Effector memory CD4-positive, alpha-beta T cell (primary cell): ENCODE measurements at places on chromosomes 2 and 18.

DNA sequence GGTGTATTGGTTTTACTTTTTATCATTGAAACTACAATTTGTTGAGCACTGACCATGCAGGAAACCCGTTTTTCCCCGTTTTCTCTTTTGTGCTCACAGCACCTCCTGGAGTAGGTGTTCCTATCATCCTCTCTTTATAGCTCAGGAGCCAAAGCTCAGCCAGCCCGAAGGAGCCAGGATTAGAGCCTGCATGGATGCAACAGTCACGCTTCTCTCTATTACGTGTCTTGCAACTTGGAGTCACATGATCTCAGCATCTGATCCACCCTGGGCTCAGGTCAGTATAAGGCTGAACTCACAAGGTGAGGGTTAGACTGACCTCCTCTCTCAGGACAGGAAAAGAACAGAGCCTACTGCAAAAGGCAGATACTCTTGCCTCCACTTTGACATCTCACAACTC is 150.5 kb downstream of the MBP start:
- no peak for DNase-seq

DNA sequence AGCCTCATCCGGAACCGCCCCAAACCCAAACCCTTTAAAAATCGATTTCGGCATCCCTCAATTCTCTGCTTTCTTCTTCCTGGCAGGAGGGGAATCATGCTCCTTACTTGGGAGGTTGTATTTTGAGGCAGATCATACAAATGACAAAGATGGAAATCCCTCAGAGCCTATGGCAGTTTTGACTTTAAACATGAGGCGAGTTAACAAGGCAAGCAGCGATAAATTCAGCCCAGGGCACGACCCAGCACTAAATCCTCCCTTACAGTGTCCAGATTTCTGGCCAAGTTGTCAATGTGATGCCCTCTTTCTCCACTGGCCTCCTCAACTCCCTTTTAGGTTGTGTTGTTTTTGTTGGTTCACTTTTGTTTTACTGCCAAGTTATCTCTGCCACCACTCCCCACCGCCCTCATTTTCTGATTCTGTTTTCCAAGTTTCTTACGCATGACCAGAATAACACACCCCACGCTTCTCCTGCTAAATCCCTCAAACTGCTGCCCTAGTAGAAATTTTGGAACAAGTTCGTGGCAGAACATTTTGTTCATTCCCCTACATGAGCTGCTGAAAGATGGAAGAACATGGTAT is 68.3 kb downstream of the CTAGE1 start:
- no peak for DNase-seq

DNA sequence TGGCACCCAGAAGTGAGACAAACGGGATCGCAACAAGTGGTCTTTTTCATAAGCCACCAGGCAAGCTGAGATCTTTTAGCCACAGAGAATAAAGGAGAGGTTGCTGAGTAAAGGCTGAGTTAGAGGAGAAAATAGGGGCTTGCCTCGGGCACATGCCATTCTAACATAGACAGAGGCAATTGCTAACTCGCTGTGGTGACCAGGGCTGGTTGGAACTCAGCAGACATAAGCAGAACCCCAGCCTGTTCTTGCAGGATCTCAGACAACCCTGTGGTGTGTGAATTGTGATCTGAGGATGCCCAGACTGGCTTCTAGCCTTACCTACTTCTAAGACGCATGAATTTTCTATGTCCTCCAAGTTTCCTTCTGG is 300.2 kb downstream of the CDCA7 start:
- DNase-seq: no peak

- DNase-seq: no peak
Observed at GRCh38 chr18:3748086-3748485, 298.1 kb downstream of the TGIF1 start.

DNA sequence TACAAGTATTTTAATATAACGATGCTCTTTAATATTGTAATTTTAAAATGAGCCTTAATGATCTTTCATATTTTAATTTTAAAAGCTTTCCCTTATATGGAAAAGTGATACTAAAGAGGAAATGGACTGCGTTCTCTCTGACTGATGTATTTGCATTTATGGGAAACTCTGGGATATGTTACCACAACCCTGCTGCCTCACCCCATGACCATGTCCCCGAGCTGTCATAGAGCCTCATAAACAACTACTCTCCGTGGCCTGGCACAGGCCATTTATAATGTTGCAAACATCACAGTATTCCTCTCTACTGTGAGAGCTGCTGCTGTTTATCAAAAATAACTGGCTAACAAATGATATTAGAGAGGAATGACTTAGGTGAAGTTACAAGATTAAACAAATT is 75.8 kb upstream of the SEC11C start:
- DNase-seq: no peak

GRCh38 chr2:144405982-144406788 is 113.7 kb downstream of the ZEB2 start:
- DNase-seq: no peak

GRCh38 chr2:238847419-238847801 is 475 bp upstream of the TWIST2 start:
- no peak for DNase-seq

DNA sequence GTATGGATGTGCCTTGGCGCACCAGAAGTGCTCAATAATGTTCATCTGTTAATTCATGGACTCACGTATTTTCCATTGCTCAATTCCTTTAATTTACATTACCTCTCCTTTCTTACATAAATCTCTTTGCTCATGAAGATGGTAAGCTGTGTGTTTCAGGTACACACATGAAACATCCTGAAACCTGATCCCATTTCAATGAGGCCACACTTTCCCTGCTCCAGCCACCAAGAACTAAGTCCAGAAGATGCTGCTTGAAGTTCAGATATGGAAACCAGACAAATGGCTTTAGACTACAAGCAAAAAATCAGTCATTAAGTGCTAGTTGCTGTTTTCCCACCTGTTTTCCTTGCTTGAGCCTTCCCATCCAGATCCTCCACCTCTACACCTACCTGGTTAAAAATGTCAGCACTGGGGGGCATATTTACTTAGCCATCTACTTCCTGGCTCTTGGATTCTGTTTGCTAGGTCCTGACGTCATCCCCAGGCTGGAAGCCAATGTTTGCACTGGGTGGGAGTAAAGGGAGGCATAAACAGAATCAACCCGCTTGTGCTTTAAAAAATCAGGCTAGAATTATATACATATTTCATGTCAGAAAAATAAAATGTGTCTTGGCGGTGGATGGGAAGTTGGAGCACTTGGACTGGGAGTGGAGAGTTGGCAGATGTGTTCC is 309.7 kb downstream of the OSR1 start:
- no peak for DNase-seq

DNA sequence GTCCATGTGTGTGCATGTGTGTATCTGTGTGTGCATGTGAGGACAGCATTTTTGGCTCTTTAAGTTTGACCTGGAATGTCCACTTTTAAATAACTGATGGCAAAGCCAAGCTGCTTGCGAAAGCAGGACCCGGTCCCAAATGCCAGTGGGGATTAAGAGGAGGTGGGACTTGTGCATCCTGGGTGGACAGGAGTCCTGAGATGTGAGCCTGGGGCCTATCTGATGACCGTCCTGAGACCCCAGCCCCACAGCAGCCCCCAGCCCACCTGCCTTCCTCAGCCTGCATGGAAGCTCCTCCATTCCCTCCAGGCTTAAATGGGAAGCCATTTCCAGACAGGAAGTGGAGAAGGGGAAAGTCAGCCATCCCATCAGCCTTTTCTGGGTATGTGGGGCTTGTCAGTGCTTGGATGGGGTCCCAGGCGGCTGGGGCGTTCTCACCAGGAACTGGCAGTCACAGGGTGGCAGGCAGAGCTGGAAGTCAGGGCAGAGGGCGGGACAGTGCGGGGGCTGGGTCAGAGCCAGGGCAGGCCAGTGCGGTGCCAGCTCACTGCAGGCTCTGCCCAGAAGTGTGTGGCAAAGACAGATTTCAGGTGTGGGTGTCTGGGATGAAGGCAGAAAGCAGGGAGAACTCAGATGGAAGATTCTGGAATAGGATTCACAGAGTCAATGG is 117.8 kb downstream of the ACKR3 start:
- no peak for DNase-seq

DNA sequence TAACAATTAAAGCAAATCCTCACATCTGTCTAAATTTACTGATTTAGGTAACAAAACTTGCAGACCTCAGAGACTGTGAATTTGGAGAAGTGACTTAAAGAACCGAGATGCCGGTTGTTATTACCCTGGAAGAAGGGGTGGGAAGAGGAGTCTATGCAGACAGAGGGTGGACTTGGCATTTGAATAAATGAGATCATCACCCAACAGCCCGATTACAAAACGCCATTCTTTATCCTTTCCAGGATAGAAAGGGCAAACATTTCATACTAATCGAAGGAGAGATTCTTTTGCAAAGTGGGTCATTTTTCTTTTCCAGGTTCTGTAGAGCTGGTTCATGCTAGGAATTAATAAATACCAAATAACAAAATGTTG is 73.1 kb upstream of the TPO start:
- DNase-seq: no peak

DNA sequence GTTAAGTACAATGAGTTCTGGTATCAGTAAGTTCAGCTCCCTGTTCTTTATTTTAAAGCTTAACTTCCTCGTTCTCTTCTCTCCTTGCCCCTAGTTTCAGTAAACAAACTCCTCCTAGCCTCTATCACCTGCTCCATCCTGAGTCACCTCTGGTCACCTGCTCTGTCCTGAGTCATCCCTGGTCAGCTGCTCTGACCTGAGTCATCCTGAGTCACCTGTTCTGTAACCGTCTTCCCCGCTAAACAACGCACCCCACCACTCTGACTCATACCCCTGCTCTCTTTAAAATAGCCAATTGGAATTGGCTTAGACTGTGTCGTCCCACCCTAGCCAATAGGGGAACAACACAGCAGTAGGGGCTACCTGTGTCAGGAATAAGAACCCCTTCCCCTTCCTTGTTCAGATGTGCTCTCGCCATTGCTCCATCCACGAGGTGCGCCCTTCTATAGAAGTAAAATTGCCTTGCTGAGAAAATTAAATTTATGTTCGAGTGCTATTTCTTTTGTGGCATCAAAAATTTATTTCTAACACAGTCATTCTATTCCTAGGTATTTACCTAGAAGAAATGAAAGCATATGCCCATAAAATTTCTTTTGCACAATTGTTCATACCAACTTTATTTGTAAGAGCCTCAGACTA is 24.9 kb upstream of the RMND5A start:
- no peak for DNase-seq

GRCh38 chr18:54932472-54932871 is 26.8 kb downstream of the CCDC68 start:
- DNase-seq: no peak

- DNase-seq: no peak
Observed at GRCh38 chr18:77948567-77948966, 698.9 kb downstream of the GALR1 start.

- no peak for DNase-seq
Observed at GRCh38 chr2:136323935-136324334, 206.0 kb upstream of the CXCR4 start.

- no peak for DNase-seq
Observed at GRCh38 chr18:74299746-74300145, 8.0 kb upstream of the CYB5A start.
